ENCODE measurements at places on chromosomes 3 and 15. TPM values are rescaled to one million over a fixed set of nuclear protein-coding genes. Genes with fewer than 3 reads are reported as not detected.

The PPP1R14D gene
- 99.2 TPM for total RNA-seq

The IL16 gene
- total RNA-seq, result 6.3 TPM

DNA sequence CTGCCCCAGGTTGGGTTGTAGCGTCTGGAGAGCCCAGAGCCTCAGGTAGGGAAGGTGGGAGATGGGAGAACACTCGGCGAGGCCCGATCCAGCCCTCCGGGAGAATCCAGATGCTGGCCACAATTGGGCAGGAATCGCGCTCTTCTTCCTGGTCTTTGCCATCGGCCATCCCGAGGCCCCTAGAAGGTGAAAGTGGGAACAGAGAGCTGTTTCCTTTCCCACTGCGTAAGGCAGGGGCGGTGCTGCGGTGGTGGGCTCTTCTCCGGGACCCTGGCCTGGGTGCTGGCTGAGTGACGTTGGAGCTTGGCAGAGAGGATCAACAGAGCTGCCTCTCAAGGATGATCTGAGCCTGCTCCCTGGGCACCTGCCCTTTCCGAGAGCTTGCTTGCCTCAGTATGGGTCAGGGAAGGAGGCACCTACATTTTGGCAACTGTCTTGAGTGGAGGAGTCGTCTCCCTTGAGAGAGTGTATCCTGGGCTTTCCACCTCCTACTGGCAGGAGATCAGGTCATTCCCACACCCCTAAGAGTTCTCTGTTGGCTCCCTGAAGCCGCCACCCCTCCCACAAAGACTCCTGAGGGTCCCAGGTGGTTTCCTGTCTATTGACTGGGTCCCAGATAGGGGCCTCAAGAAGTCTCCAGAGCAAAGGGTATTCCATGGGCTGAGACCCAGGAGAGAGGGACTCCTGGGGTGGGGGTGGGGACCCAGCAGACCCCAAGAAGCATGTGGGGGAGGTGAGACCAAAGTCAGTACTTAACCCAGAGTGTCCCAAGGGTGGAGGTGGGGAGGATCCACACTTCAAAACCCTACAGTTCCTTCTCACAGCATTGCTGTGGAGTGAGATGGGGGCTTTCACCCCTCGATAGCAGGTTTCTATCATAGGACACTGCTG is 1.6 kb downstream of the C15orf39 start:
- H3K36me3 ChIP-seq, result no peaks in the 10 kb centered on the region
- peak overlapping the region; percentile 92 for H3K4me3 ChIP-seq
- no peak for DNase-seq
- no peaks in the 10 kb centered on the region for H3K27me3 ChIP-seq

DNA sequence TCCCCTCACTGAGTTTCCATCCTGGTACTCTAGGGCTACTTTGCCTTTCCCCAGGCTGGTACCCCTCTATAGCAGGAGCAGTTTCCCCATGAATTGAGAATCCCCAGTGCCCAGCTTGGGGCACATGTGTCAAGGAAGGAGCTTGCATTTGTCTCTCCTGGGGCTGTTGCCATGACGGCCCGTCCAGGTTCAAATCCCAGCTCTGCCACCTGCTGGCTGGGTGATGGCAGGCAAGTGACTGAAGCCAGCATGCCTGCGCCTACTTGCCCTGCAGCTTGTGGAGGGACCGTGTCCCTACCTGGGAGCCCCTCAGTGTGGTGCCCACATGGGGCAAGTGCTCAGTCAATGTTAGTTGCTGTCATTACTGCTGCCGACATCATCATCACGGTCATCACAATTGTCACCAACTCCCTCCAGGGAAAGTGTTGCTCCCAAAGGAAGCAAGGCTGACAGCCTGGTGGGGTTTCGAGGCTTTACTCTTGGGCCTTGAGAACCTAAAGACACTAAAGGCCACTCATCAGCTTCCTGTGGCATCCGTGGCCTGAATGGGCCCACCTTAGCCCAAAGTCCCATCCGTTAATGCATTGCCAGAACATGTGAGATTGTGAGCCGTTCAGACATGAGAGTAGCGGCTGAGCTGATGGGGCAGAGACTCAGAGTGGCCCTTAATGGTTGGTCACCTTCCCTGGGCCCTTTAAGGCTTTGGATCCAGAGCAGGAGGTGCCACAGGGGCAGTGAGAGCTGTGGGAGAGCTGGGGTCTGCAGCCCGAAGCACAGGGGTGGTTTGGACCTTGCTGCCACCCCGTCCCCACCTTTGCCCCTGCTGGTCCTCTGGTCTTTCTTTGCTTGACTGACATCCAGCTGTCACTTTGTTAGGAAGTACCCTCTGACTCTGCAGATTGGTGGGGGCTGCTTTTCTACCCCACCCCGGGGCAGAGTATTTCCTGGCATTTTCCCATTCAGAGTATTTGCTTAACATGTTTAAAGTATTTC is 144.4 kb downstream of the DNAJB8 start:
- H3K27me3 ChIP-seq, result no peaks in the 10 kb centered on the region
- DNase-seq, result peak; percentile 38
- H3K36me3 ChIP-seq, result no peaks in the 10 kb centered on the region
- H3K4me1 ChIP-seq, result no peaks in the 10 kb centered on the region

DNA sequence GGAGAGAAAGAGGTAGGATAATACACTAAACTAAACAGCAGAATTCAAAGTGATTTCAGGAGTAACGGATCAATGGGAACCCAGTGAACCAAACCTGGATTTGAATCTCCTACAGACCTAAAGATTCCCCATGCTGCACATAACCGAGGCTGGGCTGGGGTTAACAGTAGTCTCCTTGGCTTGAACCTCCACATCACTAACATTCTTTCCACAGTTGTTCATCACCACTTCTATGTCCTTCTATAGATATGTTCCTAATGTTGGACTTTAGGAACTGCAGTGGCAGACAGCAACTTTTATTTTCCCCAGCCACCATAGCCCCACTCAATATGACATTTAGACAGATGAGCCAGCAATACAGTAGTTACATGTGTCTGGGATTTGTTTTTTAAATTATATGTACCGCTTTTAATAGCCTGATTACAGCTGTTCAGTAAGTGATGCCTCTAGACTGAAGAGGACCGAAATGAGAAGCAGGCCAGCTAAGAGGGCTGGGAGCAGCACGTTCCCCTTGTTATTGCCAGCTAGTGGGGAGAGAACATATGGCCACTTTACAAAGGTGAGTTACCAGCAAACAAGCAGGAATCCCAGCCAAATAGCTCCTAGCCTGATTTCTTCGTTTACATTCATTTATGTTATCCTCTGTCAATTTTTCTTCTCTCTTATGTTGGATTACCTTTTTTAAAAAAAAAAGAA is 472.6 kb upstream of the CDIN1 start:
- no peak for DNase-seq
- no peak overlapping the region for H3K4me3 ChIP-seq
- no peaks in the 10 kb centered on the region for H3K27me3 ChIP-seq
- no peak overlapping the region for H3K27ac ChIP-seq
- no peaks in the 10 kb centered on the region for H3K4me1 ChIP-seq
- no peaks in the 10 kb centered on the region for H3K36me3 ChIP-seq

- H3K4me3 ChIP-seq, result no peak overlapping the region
- no peaks in the 10 kb centered on the region for H3K27me3 ChIP-seq
- H3K4me1 ChIP-seq, result no peaks in the 10 kb centered on the region
- H3K36me3 ChIP-seq, result no peaks in the 10 kb centered on the region
- H3K27ac ChIP-seq, result no peak overlapping the region
- DNase-seq, result no peak
Observed at GRCh38 chr3:155070316-155070715, 9.8 kb upstream of the MME start.

- H3K27me3 ChIP-seq, result no peaks in the 10 kb centered on the region
- no peak for DNase-seq
- H3K4me1 ChIP-seq, result no peaks in the 10 kb centered on the region
- H3K27ac ChIP-seq, result no peak overlapping the region
- H3K4me3 ChIP-seq, result no peak overlapping the region
- no peaks in the 10 kb centered on the region for H3K36me3 ChIP-seq
Observed at GRCh38 chr15:99558571-99558970, 7.2 kb upstream of the MEF2A start.

GRCh38 chr15:88400591-88401250 is 66.5 kb downstream of the MRPL46 start:
- H3K4me3 ChIP-seq, result no peak overlapping the region
- H3K27me3 ChIP-seq, result no peaks in the 10 kb centered on the region
- no peaks in the 10 kb centered on the region for H3K36me3 ChIP-seq
- DNase-seq, result no peak
- H3K4me1 ChIP-seq, result no peaks in the 10 kb centered on the region
- H3K27ac ChIP-seq, result no peak overlapping the region

GRCh38 chr15:72961346-72961745 is 90.9 kb upstream of the NEO1 start:
- no peaks in the 10 kb centered on the region for H3K27me3 ChIP-seq
- peak; percentile 59 for DNase-seq
- peak overlapping the region; percentile 12 for H3K27ac ChIP-seq
- H3K36me3 ChIP-seq, result no peaks in the 10 kb centered on the region
- H3K4me1 ChIP-seq, result no peaks in the 10 kb centered on the region
- H3K4me3 ChIP-seq, result no peak overlapping the region

GRCh38 chr15:43920254-43920600 is 93.4 kb downstream of the WDR76 start:
- H3K4me3 ChIP-seq, result no peak overlapping the region
- DNase-seq, result no peak
- H3K4me1 ChIP-seq, result no peaks in the 10 kb centered on the region
- no peak overlapping the region for H3K27ac ChIP-seq
- no peaks in the 10 kb centered on the region for H3K36me3 ChIP-seq

GRCh38 chr3:89925976-89926375 is 818.6 kb downstream of the EPHA3 start:
- H3K27me3 ChIP-seq, result no peaks in the 10 kb centered on the region
- no peak overlapping the region for H3K27ac ChIP-seq
- no peaks in the 10 kb centered on the region for H3K36me3 ChIP-seq

All from Peyer's patch (tissue), 4 donors.